Retina (tissue), 1 donor: ENCODE measurements at places on chromosomes 2 and 18.

- DNase-seq, result no peak
Observed at GRCh38 chr2:119229716-119230115, 6.1 kb downstream of the STEAP3 start.

- no peak for DNase-seq
Observed at GRCh38 chr2:145806546-145806945, 1286.6 kb upstream of the ZEB2 start.

- DNase-seq, result no peak
Observed at GRCh38 chr2:129565551-129566109, 413.8 kb upstream of the RAB6C start.

- DNase-seq, result no peak
Observed at GRCh38 chr2:205898744-205899143, 187.2 kb downstream of the INO80D start.

GRCh38 chr18:79274823-79275222 is 120.9 kb upstream of the NFATC1 start:
- DNase-seq, result no peak

GRCh38 chr2:3265981-3266924 is 111.4 kb downstream of the EIPR1 start:
- peak; percentile 78 for DNase-seq

DNA sequence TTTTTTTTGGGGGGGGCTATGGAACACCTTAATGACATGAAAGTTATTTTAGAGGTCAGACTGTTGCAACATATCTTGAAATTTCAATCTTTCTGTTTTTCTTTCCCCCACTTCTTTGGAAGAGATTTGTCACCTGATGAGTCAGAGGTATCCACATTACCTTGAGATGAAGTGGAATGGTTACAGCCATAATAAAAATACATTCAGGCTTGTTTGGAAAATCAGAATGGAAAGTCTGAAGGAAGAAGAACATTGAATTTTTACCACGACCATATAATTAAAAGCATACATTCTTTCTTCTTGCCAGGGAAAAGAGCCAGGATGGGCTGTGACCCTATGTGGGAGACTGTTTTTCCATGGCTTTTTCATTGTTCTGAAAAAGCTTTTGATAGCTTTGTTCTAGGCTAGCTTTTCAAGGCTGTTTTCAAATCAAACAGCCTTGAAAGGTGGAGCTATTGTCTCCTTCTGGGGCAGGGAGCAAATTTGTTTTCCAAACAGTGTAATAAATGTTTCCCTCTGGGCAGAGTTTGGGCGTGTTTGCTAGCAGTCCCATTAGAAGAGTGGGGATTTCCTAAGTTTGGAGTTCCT is 2.3 kb upstream of the GTF3C3 start:
- no peak for DNase-seq

DNA sequence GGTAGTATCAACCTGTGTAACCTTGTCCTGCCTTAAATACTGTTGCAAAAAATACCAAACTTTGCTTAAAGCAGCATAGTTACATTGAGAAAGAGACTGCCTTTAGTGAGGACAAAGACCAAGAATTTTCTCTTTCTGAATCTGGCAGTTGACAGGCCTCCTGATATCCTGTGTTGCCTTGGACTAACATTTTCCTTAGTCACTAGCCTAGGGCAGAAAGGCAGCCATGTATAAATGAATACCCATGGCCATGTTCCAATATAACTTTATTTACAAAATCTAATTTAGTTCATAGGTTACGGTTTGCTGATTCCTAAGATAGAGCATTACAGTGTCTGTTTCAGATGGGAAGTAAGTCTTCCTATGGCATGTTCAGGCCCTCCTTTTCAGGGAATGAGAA is 895.4 kb downstream of the CNTNAP5 start:
- no peak for DNase-seq

GRCh38 chr2:168346725-168347477 is 99.5 kb upstream of the STK39 start:
- peak; percentile 90 for DNase-seq
